Stimulated activated CD4-positive, alpha-beta T cell treated with anti-CD3 and anti-CD28 coated beads, Interleukin-12 subunit alpha, Interleukin-12 subunit beta, amount 100 ng/mL, for 48 hours (primary cell): ENCODE measurements at places on chromosomes 6 and 20.

DNA sequence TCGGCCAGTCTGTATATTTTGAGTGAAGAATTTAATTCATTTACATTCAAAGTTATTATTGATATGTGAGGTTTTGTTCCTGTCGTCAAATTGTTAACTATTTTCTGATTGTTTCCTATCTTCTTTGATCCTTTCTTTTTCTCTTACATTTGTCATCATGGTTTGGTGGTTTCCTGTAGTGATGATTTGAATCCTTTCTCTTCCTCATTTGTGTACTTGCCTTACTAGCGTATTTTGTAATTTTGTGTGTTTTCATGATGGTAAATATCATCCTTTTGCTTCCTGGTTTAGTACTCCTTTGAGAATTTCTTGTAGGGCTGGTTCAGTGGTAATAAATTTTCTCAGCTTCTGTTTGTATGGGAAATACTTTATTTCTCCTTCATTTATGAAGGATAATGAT is 151.7 kb upstream of the CEP162 start:
- DNase-seq, result no peak

DNA sequence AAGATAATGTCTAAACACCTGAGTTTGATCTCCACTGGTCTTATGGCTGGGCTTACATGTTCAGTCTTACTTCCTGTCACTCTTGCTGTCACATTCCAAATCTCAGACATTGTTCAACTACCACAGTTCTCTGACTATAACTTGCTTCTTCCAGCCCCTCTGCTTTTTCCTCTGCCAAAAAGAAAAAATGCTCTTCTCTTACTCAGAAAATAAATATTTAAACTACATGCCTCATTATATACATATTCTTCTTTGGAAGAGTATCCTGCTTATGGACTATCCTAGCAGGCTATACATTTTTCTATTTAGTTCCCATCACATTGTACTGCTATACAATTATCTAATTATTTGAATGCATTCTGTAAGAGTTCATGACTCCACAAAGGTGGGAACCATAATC is 175.4 kb downstream of the TBC1D32 start:
- no peak for DNase-seq

- no peak for DNase-seq
Measured at GRCh38 chr20:44787299-44787698, 23.0 kb downstream of the RIMS4 start.

DNA sequence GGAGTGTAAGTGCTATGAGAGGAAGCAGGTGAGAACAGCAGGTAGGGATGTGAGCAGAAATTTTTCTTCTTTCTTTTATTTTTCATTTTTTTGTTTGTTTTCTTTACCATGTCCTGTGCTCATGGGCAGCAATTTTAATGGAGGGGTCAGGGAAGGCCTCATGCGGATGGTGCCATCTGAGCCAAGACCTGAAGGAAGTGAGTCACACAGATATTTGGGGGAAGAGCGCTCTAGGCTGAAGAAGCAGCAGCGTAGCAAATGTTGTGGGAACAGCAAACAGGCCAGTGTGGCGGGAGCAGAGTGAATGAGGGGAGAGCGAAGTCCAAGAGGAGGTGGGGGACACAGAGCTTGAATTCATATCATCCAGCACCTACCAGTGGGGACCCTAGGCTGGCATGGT is 12.7 kb downstream of the SPDEF start:
- DNase-seq, result no peak

- DNase-seq, result no peak
Measured at GRCh38 chr6:134431421-134431859, 113.5 kb upstream of the SGK1 start.

DNA sequence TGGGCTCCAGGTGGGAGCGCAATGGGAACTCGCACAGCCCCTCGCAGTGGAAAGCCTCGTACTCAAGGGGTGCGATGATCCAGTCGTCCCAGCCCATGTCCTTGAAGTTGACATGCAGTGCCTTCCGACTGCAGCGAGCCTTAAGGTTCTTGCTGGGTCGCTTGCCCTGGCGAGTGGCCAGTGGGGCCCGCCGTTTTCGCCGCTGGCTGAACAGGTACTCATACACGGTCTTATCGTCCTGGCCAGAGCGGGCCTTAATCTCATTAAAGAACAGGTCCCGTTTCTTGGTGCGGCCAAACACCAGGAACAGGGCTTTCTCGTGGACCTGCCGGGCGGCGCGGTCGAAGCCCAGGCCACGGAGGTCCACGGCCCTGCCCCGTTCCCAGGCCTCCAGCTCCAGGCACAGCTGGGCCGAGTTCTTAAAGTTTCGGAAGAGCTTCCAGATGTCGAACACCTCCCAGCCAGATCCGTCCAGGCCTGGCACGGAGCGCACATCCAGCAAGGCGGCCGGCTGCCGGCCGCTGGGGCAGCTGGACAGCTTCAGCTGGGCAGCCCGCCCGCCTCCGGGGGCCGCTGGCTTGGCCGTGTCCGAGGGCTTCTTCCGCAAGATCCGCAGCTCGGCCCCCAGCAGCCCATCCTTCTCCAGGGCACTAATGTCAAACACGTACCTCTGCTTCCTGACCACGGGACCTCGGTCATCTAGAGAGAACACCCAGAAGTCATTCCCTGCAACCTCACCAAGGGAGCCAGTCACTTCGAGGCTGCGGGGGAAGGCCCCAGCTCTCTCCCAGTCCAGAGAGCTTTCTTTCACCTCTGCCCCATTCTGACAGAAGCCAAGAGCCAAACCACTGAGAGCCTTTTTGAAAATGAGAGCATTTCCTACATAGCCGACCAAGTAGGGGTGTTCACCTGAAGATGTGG is 3.7 kb downstream of the GDF5 start:
- DNase-seq, result no peak

GRCh38 chr6:127076466-127076865 is 42.0 kb upstream of the RSPO3 start:
- DNase-seq, result no peak

DNA sequence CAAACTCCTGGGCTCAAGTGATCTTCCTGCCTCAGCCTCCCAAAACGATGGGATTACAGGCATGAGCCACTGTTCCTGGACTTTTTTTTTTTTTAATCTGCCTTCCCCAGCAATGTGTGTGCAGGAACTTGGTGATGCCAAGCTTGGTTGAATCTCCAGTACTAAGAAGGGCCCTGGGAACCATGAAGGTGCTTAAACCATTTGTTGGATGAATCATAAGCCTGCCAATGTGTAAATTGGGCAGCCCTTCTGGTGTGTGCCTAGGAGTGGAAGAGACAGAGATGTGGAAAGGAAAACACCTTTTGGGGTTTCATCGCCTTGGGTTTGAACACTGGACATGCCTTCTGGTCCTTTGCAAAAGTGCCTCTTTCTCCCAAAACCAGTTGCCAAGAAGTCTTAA is 7.1 kb upstream of the SPO11 start:
- no peak for DNase-seq

GRCh38 chr20:22701679-22702308 is 117.4 kb upstream of the FOXA2 start:
- no peak for DNase-seq

- no peak for DNase-seq
Measured at GRCh38 chr6:122994256-122994655, 1.8 kb upstream of the CLVS2 start.

GRCh38 chr6:10644225-10644624 is 50.2 kb downstream of the C6orf52 start:
- DNase-seq, result no peak

DNA sequence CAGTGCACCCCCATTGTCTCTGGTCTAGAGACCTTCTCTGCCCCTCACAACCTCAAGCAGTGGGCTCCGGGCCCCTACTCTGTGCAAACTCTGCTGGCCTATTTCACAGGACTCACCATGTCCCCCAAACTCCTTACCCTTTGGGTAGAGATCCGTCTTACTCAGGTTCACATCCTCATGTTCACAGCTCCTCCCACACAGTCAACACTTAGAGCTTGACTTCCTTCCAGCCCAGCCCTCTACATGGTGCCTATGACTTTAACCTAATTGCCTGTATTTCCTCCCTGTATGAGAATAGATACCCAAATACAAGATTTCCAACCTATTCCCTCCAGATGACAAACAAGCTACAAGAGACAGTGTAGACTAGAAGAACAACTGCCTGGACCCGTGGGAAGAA is 528.6 kb upstream of the JARID2 start:
- DNase-seq, result no peak

GRCh38 chr20:11780765-11781369 is 136.8 kb upstream of the BTBD3 start:
- no peak for DNase-seq

DNA sequence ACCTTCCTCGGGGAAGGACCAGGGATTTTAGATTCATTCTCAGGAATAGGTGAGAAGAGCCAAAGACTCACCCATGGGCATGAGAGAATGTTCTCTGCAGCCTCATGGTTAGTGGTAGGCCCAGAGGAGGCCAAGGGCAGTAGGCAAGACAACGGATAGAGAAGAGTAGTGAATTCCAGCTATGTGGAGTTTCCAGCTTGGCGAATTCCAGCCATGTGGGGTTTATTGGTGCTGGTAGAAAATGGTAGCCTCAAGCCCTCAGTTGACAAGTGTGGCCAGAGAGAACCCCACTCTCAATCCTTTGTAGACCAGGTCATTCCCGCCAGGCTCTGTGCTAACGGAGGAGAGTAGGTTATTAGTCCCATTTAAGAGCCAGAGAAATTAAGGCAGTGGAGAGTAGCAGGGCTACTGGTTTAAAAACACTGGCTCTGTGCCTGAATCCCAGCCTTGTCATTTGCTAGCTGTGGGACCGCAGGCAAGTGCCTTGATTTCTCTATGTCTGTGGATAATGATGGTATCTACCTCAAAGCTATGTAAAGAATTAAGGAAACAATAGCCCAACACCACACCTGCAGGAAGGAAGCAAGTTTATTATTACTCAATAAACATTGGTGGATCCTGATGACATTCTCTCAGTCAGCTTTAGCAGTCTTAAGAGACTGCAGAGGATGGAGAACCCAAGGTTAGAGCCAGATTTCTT is 2.0 kb upstream of the SLC9A8 start:
- no peak for DNase-seq

DNA sequence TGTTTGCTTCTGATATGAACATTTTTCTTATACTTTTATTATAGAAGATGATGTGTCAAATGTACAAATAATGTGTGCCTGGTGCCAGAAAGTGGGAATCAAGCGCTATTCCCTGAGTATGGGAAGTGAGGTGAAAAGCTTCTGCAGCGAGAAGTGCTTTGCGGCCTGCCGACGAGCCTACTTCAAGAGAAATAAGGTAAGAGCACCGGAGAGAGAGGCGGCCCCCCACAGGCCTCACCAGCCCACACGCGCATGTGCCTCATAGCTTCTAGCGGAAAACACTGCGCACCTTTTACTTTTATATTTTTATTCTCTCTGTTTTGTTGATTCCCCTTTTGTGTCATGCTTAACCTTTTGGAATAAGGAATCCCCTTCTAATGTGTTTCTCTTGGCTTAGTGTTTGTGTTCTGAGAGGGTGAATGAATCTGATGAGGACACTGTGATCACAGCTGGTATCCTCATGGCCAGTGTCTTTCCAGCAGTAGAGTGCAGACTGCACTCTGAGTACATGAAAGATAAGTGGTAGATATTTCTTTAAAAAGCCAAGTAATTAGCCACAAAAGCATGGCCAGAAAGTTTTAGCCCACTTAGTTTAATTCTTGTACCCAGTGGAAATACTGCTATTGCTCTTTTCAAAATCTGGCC is 43.6 kb downstream of the SOBP start:
- no peak for DNase-seq

DNA sequence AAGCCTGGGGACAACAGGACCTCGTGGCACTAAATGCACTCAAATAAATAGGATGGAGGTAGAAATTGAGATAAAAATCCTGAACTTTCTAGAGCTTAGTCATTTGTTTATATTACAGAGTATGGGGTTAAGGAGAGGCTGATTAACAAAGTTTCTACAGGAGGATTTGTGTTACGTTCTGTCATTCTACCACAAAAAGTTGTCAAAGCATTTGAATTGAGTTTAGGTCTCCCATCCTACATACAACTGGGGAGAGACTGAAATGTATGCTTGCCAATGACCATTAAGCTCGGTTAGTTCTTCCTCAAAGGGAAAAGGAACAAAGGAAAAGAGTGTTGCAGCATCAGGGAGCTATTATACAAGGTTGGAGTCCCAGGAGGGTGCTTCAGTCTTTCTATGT is 597.9 kb downstream of the COL12A1 start:
- DNase-seq, result no peak

DNA sequence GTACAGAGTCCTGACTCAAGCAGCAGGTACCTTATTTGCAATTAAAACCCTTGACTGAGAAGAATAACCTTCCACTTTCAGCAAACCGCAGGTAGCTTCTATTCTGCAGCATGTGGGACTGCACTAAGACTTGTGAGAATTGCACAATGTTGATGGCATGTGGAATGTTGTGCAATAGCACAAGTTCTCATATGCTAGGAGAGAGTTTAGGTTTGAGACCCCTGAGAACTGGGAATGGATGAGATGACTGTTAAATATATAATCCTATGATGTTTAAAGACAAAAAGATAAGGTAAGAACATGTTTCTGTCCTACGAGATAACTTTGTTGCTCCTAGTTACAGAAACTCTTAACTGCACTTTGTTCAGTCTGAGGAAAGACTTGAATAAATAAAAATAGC is 194.6 kb downstream of the OTOR start:
- DNase-seq, result no peak

DNA sequence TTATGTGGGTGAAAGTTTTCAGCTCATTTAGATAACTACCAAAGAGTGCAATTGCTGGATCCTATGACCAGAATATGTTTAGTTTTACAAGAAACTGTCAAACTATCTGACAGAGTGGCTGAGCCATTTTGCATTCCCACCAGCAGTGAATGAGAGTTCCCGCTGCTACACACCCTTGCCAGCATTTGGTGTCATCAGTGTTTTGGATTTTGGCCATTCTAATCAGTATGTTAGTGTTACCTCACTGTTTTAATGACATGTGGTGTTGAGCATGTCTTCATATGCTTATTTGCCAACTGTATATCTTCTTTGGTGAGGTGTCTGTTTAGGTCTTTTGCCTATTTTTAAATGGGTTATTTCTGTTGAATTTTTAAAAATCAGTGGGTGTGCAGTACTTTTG is 120.9 kb downstream of the CFAP61 start:
- no peak for DNase-seq

DNA sequence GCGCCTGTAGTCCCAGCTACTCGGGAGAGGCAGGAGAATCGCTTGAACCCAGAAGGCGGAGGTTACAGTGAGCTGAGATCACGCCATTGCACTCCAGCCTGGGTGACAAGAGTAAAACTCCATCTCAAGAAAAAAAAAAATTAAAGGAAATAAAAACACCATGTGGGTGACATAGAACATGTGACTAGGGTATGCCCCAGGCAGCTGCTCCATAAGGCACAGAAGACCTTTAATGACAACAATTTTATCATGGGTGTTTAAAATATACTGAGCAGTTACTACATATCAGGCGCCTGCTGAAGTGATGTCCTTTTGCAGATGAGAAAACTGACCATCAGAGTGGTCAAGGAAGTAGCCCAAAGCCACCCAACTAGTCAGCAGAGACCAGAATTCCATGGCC is 8.0 kb downstream of the PEDS1 start:
- no peak for DNase-seq
